ENCODE measurements at places on chromosomes 11 and 22. TPM values are rescaled to one million over a fixed set of nuclear protein-coding genes. Genes with fewer than 3 reads are reported as not detected.

Gene HOATZ
- not detected for polyA plus RNA-seq

Gene EED
- 27.0 TPM for polyA plus RNA-seq

Gene PDGFD
- 0.81 TPM for polyA plus RNA-seq

Gene ALKBH3
- polyA plus RNA-seq, result 30.0 TPM

Gene TP53I11
- polyA plus RNA-seq, result 6.8 TPM

Gene IGHMBP2
- 40.7 TPM for polyA plus RNA-seq

Gene ANGPTL5
- 0.18 TPM for polyA plus RNA-seq

Gene FAM180B
- polyA plus RNA-seq, result not detected

DNA sequence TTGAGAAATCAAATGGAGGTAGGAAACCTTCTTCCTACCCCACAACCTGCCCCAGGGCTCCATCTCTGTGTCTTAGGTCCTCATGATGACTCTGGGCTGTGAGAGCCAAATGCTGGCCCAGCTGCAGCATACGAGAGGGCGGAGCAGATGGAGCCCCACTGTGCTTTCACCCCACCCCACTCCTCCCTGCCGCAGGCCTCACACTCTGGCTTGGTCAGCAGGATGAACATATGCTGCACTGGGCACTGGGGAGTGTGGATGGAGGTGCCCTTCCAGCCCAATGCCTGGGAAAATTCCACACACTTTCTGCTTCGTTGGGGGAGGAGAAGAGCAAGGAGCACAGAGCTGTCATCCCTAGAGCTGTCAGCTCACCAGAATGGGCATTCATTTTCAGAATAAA is 271.6 kb upstream of the CADM1 start:
- no peak overlapping the region for H3K4me3 ChIP-seq
- no peak for DNase-seq
- H3K27ac ChIP-seq, result no peak overlapping the region
- H3K4me1 ChIP-seq, result no peaks in the 10 kb centered on the region

DNA sequence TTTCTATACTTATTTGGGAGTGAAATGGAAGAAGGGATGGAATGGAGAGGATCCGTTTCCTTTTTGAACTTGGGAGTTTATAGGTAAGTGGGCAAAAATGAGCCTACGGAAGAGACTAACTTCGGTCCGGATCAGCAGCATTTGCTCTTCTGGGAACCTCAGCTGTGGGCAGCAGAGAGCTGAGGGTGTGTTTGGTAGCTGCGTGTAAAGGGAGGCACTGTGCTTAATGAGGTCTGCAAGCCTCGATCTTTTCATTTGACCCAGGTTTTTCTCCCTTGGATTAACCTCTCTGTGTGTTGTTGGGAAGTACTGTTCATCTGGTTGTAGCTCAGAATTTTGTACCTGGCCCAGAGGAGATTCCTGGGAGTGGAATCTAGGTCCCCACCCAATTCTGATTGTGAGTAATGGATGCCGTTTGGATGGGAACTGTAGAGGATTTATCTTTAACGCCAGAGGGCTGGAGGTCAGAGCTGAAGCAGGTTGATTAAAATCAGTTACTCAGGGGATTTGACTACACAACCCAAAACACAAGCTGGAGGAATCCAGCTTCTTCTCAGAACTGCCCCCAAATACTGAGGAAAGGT is 201.6 kb upstream of the SORL1-AS1 start:
- H3K4me3 ChIP-seq, result no peak overlapping the region
- H3K27ac ChIP-seq, result no peak overlapping the region
- no peaks in the 10 kb centered on the region for H3K4me1 ChIP-seq
- H3K36me3 ChIP-seq, result no peaks in the 10 kb centered on the region
- DNase-seq, result no peak
- H3K27me3 ChIP-seq, result no peaks in the 10 kb centered on the region

GRCh38 chr11:114160894-114161293 is 101.4 kb downstream of the ZBTB16 start:
- H3K36me3 ChIP-seq, result no peaks in the 10 kb centered on the region
- DNase-seq, result no peak
- H3K27me3 ChIP-seq, result no peaks in the 10 kb centered on the region
- peak overlapping the region; percentile 80 for H3K27ac ChIP-seq
- H3K4me1 ChIP-seq, result peaks cover 53% of the 10 kb centered on the region

- no peak overlapping the region for H3K27ac ChIP-seq
- DNase-seq, result no peak
- no peak overlapping the region for H3K4me3 ChIP-seq
- H3K36me3 ChIP-seq, result no peaks in the 10 kb centered on the region
- no peaks in the 10 kb centered on the region for H3K4me1 ChIP-seq
- no peaks in the 10 kb centered on the region for H3K27me3 ChIP-seq
These were observed 52.0 kb downstream of the CBL start for GRCh38 chr11:119258180-119258579.

- H3K4me3 ChIP-seq, result no peak overlapping the region
- H3K27me3 ChIP-seq, result no peaks in the 10 kb centered on the region
- no peaks in the 10 kb centered on the region for H3K4me1 ChIP-seq
- peak overlapping the region; percentile 70 for H3K27ac ChIP-seq
These were observed 70.6 kb downstream of the RRAS2 start for GRCh38 chr11:14288189-14288935.

DNA sequence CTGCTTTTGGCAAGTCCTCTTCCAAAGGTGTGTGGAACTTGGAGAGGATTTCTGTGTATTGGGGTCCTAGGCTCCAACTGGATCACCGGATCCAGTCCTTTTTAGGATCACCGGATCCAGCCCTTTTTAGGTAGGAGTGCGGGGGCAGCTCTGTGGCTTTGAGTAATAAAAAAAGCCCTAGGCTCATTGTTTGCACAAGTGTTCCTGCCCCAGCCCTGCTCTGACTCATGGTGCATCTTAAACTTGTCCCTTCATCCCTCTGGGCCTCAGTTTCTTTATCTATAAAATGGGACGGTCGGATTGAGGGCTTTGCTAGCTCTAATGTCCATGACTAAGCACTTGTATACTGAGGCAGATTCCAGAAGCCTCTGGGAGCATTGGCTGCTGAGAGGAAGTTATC is 22.7 kb upstream of the CD44 start:
- H3K4me3 ChIP-seq, result no peak overlapping the region
- no peaks in the 10 kb centered on the region for H3K27me3 ChIP-seq
- DNase-seq, result no peak

DNA sequence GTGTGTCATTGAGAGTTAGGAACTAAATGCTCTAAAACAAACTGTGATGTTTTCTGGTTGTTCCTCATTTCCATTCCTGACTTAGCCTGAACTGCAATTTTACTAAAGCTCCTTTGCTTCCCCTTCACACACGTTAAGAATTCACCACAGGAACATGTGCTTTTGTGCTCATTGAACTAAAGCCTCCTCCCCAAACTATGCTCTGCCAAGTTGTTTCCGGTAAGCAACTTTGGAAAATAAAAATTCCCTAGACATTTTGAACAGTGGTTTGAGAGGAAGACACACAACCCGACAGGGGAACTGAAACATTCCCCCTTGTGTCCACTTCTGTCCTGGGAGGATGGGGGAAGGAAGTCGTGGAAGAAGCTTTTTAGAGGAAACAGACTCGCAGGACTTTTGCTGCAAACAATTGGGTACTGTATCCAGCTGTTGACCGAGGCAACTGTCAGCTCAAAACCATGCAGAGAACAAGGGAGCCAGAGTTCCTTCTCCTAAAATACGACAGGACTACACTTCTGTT is 66.9 kb downstream of the GAB2 start:
- H3K36me3 ChIP-seq, result no peaks in the 10 kb centered on the region
- H3K4me3 ChIP-seq, result no peak overlapping the region
- H3K27me3 ChIP-seq, result no peaks in the 10 kb centered on the region
- DNase-seq, result peak; percentile 29

- H3K4me1 ChIP-seq, result no peaks in the 10 kb centered on the region
- no peaks in the 10 kb centered on the region for H3K36me3 ChIP-seq
- H3K4me3 ChIP-seq, result no peak overlapping the region
- H3K27me3 ChIP-seq, result no peaks in the 10 kb centered on the region
- H3K27ac ChIP-seq, result no peak overlapping the region
These were observed 1269.3 kb upstream of the CNTN5 start for GRCh38 chr11:97751405-97751804.

DNA sequence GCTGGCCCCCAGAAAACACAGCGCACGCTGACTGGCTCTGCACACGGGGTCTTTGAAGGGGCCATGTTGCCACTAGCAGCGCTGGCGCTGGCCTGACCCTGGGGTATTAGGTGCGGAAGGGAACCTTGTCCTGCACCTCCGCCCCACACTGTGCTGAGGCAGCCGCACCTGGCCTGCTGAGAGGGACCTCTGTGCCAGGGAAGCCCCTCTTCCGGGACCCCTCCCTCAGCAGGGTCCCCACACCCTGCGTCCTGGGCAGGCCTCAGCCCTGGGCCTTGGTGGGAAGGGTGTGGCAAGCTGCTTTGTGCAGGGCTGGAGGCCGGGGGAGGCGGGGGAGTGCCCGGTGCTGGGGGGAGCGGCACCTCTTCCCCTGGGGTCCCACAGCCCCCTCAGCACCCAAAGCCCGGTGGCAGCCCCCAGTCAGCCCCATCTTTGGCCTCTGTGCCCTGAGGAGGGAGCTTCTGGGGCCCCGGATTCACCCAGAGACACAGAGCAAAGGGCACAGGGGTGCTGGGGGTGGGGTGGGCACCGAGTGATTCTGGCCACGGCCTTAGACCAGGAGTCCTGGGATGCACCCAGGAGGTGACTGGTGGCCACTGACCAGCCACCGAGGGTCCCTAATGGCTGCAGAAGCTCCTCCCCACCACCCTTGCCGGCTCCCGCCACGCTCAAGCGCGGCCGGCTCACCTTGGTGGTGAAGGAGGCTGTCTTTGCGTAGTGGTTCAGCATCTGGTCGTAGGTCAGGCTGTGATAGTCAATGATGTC is 11.4 kb downstream of the TTLL8 start:
- no peak overlapping the region for H3K4me3 ChIP-seq
- peaks cover 5% of the 10 kb centered on the region for H3K27me3 ChIP-seq
- DNase-seq, result no peak
- no peaks in the 10 kb centered on the region for H3K36me3 ChIP-seq
- no peak overlapping the region for H3K27ac ChIP-seq

- no peaks in the 10 kb centered on the region for H3K4me1 ChIP-seq
- no peak for DNase-seq
- H3K4me3 ChIP-seq, result no peak overlapping the region
These were observed 48.8 kb upstream of the CD44 start for GRCh38 chr11:35090125-35090524.

- no peaks in the 10 kb centered on the region for H3K36me3 ChIP-seq
- no peak overlapping the region for H3K27ac ChIP-seq
- no peak for DNase-seq
- H3K4me1 ChIP-seq, result peaks cover 9% of the 10 kb centered on the region
- H3K4me3 ChIP-seq, result no peak overlapping the region
- no peaks in the 10 kb centered on the region for H3K27me3 ChIP-seq
These were observed 111.7 kb downstream of the LRRC32 start for GRCh38 chr11:76558891-76559290.

GRCh38 chr22:32539631-32540421 is 65.2 kb downstream of the FBXO7 start:
- no peak overlapping the region for H3K27ac ChIP-seq
- DNase-seq, result peak; percentile 45
- H3K4me3 ChIP-seq, result no peak overlapping the region
- no peaks in the 10 kb centered on the region for H3K27me3 ChIP-seq
- no peaks in the 10 kb centered on the region for H3K4me1 ChIP-seq

GRCh38 chr11:108620958-108621772 is 27.6 kb upstream of the EXPH5 start:
- no peak overlapping the region for H3K27ac ChIP-seq
- no peak overlapping the region for H3K4me3 ChIP-seq

DNA sequence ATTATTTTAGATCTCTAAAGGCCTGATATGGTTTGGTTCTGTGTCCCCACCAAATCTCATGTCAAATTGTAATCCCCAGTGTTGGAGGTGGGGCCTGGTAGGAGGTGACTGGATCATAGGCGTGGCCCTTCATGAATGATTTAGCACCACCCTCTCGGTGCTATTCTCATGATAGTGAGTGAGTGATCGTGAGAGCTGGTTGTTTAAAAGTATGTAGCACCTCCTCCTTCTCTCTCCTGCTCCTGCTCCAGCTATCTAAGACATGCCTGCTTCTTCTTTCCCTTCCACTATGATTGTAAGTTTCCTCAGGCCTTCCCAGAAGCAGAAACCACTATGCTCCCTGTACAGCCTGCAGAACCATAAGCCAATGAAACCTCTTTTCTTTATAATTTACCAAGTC is 114.1 kb downstream of the SERGEF start:
- no peaks in the 10 kb centered on the region for H3K4me1 ChIP-seq
- H3K27me3 ChIP-seq, result no peaks in the 10 kb centered on the region
- H3K4me3 ChIP-seq, result no peak overlapping the region
- DNase-seq, result no peak
- no peaks in the 10 kb centered on the region for H3K36me3 ChIP-seq

DNA sequence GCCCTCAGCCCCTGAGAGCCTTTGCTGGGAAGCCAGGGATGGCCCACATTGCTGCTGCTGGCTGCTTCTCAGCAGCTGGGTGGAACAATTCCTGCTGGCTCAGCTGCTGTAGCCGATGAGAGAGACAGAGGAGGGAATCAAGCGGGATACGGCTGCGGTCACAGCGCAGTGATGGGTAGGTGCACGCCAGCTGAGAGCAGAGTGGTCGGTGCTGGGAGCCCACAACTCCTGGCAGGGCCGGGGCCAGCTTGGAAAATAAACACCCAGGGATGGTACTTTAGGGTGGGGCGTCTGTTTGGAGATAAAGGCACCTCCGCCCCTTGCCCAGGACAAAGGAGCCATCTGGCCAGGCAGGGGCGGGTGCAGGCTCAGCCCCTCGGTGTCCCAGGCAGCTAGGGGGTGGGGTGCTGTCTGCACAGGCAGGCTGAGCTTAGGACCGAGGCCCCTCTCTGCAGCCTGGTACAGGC is 480.5 kb downstream of the MIAT start:
- no peak overlapping the region for H3K4me3 ChIP-seq
- no peak for DNase-seq
- no peaks in the 10 kb centered on the region for H3K36me3 ChIP-seq
- no peak overlapping the region for H3K27ac ChIP-seq
- H3K27me3 ChIP-seq, result no peaks in the 10 kb centered on the region

DNA sequence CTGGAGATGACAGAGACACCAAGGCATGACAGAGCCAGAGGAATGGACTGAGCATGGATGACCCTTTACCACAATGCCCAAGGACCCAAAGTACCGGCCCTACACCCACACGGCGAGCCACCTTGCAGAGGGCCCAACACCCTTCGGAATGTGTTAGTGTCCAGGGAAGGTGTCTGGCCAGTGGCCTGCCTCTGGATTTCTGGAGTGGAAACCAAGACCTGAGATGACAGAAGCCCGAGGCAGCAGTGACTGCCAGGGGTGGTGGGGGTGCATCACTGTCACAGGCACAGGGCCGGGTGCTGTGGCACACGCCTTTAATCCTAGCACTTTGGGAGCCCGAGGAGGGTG is 28.7 kb downstream of the PDGFB start:
- DNase-seq, result no peak
- no peaks in the 10 kb centered on the region for H3K4me1 ChIP-seq
- no peak overlapping the region for H3K4me3 ChIP-seq
- peaks cover 5% of the 10 kb centered on the region for H3K27me3 ChIP-seq
- no peaks in the 10 kb centered on the region for H3K36me3 ChIP-seq

GRCh38 chr11:16097543-16097942 is 258.8 kb downstream of the SOX6 start:
- peak; percentile 33 for DNase-seq
- no peaks in the 10 kb centered on the region for H3K4me1 ChIP-seq
- H3K36me3 ChIP-seq, result no peaks in the 10 kb centered on the region
- no peaks in the 10 kb centered on the region for H3K27me3 ChIP-seq
- no peak overlapping the region for H3K4me3 ChIP-seq

GRCh38 chr22:21791635-21792625 is 56.3 kb upstream of the YPEL1 start:
- no peaks in the 10 kb centered on the region for H3K4me1 ChIP-seq
- no peaks in the 10 kb centered on the region for H3K27me3 ChIP-seq
- no peak overlapping the region for H3K27ac ChIP-seq
- H3K36me3 ChIP-seq, result peaks cover 2% of the 10 kb centered on the region
- DNase-seq, result no peak

GRCh38 chr11:45525393-45525792 is 140.0 kb downstream of the CHST1 start:
- H3K27ac ChIP-seq, result no peak overlapping the region
- no peaks in the 10 kb centered on the region for H3K4me1 ChIP-seq
- no peaks in the 10 kb centered on the region for H3K27me3 ChIP-seq
- peak; percentile 39 for DNase-seq
- H3K36me3 ChIP-seq, result no peaks in the 10 kb centered on the region
- H3K4me3 ChIP-seq, result no peak overlapping the region
